Activated naive CD8-positive, alpha-beta T cell treated with anti-CD3 and anti-CD28 coated beads, Interleukin-2, amount 50 U/mL, for 16 hours (primary cell): ENCODE measurements at places on chromosomes 1 and 21.

- no peak for DNase-seq
Measured at GRCh38 chr1:116122955-116123757, 12.0 kb downstream of the MAB21L3 start.

DNA sequence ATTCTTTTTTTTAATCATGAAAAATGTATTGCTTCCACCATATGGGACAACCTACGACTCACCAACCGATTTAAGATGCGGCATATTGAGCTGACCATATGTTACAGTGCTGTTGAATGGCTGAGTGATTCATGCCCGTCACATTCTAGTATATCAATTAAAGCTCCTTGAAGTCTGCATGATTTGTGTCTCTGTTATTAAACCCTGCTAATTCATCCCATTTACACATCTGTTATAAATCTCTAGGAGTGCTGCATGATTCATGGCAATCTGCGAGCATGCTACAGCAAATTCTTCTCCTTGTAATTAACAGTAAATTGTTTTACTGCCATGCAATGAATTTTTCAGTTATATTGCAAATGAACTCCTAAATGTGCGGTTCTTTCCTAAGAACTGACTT lies 239.8 kb downstream of the USH2A start:
- DNase-seq = no peak

DNA sequence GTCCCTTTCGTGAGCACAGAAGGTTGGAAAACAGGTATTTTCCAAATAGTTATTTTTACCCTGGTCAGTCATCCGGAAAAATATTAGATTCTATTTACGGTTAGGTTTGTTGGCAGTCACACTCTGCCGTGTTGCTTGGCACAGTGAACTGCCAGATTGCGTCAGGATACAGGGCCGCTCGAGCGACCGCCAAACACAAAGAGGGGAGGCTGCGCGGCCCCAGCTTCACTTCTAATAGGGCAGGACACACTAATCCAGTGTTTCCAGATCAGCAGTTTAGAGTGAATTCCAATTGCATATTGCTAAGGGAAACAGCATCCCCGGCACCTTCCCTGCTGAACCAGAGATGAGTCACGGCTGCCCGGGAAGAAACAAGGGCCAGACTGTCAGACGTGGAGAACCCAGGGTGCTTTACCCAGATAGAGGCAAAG lies 22.9 kb downstream of the UMODL1 start:
- DNase-seq = no peak

- no peak for DNase-seq
Measured at GRCh38 chr1:94927405-94928175, 680 bp upstream of the CNN3 start.

- no peak for DNase-seq
Measured at GRCh38 chr1:86272083-86272482, 115.5 kb upstream of the COL24A1 start.

DNA sequence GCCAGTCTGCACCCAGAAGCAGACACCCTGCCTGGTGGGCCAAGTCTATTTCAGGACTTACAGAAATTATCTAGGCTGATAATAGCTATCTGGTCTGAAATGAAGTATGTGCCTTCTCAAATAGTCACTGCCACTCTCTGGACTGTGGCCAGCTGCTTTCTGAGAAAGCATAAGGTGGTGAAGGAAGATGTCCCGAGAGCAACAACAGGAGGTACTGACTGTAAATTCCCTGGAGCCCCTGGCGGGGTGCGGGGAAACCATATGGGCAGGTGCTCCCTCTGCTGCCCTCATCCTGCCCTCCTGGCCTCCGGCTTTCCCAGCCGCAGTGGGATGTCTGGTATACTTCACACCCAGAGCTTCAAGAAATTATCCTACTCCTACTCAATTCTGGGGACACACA lies 86.8 kb downstream of the TGFBR3 start:
- no peak for DNase-seq

- DNase-seq = no peak
Measured at GRCh38 chr21:33789697-33790096, 125.9 kb downstream of the ATP5PO start.

DNA sequence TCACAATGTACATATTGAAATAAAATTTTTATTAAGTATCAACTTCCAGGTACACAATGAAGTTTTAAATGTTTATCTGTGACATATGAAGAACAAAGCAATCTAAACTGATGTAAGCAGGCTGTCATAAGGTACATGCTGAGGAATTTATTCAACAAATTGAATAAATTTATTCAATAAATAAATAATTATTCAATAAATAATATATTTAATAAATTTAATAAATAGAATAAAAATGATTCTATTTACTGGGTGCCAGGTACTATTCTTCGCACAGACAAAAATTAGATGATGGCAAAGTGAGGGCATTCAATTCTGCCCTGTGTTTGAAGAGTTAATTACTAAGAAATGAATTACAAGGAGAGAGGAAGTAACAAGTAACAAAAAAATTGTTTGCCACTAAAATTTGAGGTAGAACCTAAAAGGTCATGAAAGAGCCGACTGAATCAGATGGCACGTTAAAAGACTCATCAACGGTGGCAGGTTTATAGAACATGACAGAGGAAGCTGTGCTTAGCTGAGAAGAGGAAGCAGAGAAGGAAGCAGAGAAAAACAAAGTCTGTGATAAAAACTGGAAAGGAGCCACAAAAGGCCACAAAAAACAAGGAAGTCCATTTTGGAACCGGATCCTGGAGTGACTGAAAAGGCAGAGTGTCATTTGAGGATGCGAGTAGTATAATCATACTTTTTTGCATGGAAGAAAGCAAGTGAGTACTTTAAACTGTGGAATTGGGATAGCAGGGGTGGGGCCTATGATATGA lies 2.2 kb upstream of the USP24 start:
- no peak for DNase-seq

GRCh38 chr1:153168686-153169085 lies 18.0 kb upstream of the SPRR2G start:
- DNase-seq = no peak

DNA sequence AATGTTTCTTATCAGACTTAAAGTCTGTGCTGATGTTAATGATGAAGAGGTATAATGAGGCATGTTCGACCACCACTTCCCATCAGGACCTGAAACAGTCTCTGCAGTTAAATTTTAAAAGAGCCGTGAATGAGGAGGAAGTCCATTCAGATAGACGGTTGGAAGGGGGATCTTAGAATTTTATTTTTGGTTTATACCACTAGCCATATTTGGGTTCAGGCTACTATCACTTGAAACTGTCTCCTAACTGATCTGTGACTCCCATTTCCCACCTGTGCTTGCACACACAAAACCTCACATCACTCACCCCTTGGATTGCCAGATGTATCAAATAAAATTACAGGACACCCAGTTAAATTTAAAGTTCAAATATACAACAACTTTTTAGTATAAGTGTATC lies 9.9 kb upstream of the ANKRD13C start:
- no peak for DNase-seq

GRCh38 chr1:221644145-221644448 lies 97.8 kb downstream of the DUSP10 start:
- no peak for DNase-seq

DNA sequence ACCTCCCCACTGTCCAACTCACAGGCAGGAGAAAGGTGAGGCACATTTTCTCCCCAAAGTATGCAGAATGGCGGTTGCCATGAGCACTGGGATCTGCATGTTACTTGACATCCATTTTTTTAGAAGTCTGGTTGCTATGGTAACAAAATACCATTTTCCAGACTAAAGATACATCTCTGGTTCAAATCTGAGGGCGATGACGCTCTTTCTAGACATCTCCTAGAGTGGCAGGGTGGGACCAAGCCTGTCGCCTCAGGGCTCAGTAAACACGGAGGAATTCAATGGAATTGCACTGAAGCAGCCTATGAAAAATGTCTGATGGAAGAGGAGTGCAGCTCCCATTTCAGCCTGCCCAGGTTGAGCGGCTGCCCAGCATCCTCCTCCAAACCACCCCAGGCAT lies 21.5 kb upstream of the FAM43B start:
- DNase-seq = no peak

- DNase-seq = no peak
Measured at GRCh38 chr21:18959817-18960216, 556.2 kb upstream of the TMPRSS15 start.

- no peak for DNase-seq
Measured at GRCh38 chr21:19810779-19811178, 1187.4 kb upstream of the NCAM2 start.
